ENCODE measurements at places on chromosomes 13 and 19.

DNA sequence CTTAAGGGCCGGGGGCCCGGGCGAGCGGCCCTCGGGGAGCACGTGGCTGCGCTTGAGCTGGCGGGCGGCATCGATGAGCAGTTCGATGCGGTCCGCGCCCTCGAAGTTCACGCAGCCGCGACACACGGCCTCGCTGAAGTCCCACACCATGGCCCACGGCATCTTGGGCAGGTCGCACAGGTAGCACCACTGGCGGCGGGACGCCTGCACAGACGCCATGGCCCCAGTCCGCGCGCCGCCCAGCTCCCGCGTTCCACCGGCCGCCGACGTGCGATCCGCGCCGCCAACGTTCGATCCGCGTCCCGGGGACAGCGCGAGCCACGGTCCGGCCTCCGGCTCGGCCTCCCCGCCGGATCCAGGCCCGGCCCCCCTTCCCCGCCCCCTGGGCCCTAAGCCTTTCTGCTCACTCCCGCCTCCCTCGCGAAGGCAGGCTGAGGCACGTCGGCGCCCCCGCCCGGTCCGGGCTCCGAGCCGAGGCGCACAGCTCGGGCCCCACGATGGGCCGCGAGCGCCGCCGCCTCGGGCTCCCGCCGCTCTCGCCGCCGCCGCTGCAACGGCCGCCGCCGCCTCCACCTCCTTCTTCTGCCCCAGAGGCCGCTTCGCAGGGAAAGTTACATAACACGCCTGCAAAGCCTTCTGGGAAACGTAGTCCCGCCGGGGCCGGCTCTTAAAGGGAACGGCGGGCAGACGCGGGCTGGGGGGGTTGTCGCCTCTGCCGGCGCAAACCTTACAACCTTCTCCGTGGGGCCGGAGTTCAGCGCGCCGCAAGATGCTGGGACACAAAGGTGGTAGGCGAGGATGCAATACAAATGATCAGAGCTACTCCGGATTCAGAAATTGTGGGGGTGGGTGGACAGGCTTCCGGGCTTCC lies at the start of gene IRF2BP1:
IRF2BP1 (minus strand) TSS at position 586 of the 871 bp plus-strand sequence; CDS start at position 219, 367 bp downstream.
- no peak for DNase-seq

- no peak for DNase-seq
Observed at GRCh38 chr19:38145623-38146022, 78.4 kb downstream of the DPF1 start.

DNA sequence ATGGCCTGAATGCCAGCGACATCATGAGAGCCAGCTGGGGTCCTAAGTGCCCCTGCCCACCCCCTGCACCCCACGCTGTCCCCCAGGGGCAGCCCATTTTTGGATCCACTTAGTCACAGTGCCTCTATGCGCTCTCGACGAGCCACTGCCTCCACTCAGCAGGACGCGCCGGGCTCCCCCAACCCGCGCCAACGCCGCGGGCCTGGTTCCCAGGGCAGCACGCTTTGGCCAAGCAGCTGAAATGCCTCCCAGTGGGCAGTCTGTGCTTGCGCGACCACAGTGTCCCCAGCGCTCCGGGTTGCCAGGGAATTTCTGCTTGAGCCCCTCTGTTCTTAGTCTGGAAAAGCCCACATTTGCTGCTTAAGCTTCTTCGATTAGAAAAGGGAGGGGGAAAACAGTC lies 39.4 kb downstream of the TMED1 start:
- DNase-seq: no peak

DNA sequence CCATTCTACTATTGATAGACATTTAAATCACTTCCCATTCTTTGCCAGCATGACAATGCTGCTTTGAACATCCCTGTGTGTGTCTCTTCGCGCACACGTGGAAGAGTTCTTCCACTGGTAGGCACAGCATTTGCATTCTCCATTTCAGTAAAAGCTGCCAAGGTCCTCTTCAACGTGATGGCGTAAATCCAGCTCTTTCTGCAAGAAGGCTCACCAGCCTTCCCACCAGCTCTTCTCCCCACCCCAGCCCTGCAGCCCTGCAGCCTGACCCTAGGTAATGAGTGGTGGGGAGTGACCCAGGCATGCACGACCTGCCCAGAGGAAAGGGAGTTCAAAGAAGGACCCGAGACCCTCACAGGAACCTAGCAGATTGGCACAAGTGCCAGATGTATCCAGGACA lies 31.7 kb upstream of the FFAR2 start:
- DNase-seq: no peak

- no peak for DNase-seq
Observed at GRCh38 chr19:42569193-42569592, 25.5 kb downstream of the CEACAM8 start.

DNA sequence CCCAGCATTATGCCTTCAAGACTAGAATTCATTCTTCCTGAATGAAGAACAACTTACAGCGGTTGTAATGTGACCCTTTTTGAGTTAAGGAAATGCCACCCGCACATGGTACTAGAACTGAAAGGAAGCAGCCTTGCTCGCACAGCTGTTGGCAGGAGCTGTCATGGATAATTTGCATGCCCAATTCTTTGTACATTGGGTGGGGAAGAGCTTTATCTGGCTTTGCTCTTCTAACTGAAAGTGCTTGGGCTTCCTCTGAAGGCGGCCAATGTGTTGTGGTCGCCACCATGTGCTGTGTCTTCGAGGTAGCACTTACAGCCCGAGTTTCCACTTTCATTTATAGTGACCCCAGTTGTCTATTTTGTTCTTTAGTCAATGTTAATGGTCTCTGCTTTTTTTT lies 3.4 kb downstream of the CCNE1 start:
- DNase-seq: no peak

DNA sequence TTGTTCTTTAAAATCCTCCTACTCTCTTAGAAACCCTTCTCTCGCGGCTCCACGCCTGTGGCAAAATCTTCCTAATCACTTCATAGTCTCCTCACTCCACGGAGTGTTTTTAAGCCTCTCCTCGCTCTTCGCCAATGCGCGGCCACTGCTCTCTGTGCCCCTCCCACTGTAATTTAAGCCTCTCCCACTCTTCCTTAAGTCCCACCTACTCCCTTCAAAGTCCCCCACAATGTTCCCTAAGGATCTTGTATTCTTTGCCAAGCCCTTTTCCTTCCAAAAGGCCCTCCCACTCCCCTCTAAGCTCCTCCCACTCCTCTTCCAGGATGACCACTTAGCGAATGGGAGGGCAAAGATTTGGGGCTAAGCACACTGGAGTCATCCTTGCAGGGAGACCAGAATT lies 1.3 kb downstream of the FIZ1 start:
- DNase-seq: no peak

DNA sequence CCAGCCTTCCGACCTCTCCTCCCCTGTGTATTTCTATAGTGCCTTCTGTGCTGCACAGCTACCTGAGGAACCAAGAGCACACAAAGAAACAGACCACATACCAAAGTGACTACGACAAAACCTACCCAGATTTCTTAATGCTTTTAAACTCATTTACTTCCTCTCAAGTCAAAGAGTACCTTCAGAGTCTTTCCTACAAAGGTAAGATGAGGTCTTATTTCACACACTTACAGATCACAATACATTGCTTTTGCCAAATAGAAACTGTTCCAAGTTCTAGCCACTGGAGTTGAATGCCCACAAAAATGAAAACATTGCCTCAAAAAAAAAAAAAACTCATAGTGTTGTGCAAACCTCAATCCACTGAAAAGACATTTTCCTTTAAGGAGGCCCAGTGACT lies 36.4 kb downstream of the TEX26 start:
- DNase-seq: no peak

- no peak for DNase-seq
Observed at GRCh38 chr13:40388617-40389016, 277.8 kb downstream of the FOXO1 start.

- no peak for DNase-seq
Observed at GRCh38 chr13:24271231-24271600, 38.2 kb upstream of the C1QTNF9 start.

DNA sequence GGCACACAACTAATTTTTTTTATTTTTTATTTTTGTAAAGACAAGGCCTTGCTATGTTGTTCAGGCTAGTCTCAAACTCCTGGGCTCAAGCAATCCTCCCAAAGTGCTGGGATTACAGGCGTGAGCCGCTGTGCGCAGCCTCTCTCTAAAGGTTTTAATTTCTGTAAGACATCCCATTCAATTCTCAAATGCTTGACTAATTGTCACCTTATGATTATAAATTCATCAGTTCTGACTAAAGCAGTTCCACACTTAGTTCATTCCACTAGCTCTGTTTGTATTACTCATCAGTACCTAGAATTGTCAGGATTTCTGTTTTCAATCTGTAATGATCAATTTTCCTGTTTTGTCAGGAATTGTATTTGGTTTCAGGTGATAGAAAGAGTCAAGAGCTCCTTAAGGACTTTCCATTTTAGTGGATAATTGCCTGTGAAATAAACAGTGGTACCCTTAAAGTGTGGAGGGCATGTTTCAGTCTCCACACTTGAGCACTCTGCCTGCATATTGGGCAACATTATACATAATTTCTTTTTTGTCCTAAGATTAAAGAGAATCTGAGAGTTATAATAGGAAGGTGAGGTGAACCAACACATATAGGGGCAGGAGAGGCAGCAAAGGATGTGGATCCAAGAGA lies 27.6 kb downstream of the GPALPP1 start:
- DNase-seq: no peak

DNA sequence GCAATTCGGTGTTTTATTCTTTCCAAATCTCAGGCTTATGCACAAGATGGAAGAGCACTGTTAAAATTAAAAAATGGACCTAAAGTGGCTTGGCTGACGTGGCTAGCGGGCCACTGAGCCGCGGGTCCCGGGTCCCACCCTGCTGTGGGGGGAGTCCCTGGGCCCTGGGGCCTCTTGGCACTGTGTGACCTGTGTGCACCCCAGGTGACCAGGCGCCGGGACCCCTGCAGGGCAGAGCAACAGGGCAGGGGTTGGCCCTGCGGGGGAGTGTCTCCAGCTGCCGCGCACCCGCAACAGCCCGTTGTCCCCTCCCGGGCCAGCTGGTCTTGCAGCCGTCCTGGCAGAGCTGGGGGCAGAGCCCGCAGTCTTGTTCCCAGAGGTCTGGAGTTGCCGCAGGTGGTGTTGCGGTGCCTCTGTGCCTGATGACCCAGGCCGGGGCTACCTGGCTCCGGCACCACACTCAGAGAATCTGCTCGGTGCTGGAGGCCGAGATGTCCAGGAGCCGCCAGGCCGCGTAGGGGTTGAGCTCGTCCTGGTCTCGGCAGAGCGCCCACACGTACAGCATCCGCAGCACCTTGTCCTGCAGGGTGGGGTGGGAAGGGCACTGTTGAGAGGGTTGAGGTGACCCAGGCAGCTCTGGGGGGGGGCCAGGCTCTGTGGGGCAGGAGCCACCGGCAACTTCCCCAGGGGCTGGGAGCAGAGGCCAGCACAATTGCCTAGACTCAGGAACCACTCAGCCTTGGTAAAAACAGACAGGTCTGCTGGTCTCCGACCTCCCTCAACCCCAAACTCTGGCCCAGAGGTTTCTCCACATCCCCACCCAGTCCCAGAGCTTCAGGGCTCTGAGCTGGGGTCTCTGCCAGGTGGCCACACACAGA lies 1.0 kb upstream of the CTXN1 start:
- no peak for DNase-seq

GRCh38 chr19:38809592-38810252 lies 3.0 kb downstream of the LGALS4 start:
- no peak for DNase-seq

DNA sequence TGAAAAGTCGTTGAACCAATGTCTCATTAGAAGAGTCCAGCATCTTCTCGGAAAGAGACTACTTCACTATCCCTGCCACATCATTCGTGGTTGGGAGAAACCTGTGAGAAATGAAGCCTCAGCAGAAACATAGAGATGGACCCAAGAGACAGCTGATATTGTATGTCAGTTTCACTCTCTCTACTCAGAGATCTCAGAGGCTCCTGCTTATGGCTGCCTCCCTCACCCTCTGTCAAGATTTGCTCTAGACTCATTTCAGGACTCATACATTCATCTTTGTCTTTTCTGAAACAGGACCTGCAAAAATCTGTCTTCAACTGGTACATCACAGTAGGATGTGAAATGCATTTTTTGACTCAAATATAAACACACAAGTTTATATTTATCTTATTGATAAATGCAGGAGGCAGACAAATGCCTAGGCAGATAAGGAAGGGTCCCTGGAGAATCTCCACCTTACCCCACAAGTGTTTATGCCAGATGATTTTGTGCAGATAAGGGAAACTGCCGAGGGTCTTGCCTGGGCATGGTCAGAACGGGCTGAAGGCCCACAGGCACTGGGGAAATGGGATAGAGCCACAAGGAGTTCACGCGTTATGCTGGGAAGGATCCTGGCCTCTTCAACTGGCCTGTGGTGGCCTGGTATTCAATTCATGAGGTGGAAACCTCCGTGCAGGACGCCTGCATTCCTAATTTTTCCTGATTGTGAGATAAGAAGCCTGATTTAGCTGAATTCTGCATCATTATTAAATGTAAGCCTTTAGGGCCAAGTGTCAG lies 1834.0 kb upstream of the PCDH20 start:
- DNase-seq: no peak

DNA sequence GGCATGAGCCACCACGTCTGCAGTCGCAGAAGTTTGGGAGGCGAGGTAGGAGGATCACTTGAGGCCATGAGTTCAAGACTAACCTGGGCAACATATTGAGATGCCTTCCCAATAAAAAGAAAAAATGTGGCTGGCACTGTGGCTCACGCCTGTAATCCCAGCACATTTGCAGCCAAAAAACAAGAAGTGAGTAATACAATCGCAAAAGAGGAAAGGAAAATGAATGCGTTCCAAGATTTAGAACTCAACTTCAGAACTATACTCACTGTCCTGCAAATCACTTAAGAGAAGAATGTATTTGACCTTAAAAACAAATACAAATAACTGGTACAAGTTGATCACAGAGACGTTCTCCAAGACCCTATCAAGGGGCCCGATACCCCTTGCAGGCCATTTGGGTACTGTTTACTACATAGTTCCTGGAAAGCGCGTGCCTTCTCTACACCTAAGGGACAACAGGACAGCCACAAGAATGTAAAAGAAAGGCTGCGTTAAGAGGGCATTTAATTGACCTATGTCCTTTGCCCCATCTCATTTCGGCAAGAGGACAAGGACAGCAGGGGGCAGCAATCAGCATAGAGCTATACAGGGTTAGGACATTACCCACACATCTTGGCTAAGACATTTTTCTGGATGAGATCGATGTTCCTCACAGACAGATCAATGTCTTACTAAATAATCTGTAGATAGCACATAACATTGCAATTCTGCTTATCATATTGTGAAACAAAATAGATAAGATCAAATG lies 41.3 kb downstream of the FLT3 start:
- no peak for DNase-seq

DNA sequence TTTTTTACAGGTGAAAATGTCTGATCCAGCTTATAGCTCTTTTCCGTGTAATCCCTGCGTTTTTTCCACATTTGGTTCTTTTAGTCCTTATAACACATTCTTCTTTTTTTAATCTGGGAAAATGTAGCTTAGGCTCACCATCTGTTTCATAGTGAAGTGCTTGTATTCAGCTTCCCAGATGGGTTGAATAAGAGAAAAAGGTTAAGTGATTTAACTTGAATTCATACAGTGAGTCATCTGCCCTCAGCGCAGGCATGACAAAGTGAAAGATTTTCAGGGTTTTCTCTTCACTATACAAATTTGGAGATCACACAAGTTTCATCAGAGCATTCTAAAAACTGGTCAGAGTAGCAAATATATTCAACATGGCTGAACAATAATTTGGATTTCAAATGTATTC lies 224.8 kb downstream of the SPRY2 start:
- DNase-seq: no peak
